ENCODE measurements at places on chromosomes 7 and 10. TPM values are rescaled to one million over a fixed set of nuclear protein-coding genes. Genes with fewer than 3 reads are reported as not detected.

- H3K4me3 ChIP-seq: no peak overlapping the region
- no peak overlapping the region for H3K27ac ChIP-seq
- DNase-seq: no peak
- H3K36me3 ChIP-seq: no peaks in the 10 kb centered on the region
- no peaks in the 10 kb centered on the region for H3K27me3 ChIP-seq
Measured at GRCh38 chr10:97153270-97153850, 32.4 kb downstream of the SLIT1 start.

GRCh38 chr7:17155529-17155928 lies 142.9 kb upstream of the AHR start:
- no peak overlapping the region for H3K4me3 ChIP-seq
- no peaks in the 10 kb centered on the region for H3K27me3 ChIP-seq
- peaks cover 58% of the 10 kb centered on the region for H3K4me1 ChIP-seq
- no peak overlapping the region for H3K27ac ChIP-seq
- no peak for DNase-seq

Gene MBL2
- not detected for total RNA-seq

Gene LLCFC1
- not detected for total RNA-seq

GRCh38 chr7:12716134-12716681 lies 28.8 kb downstream of the ARL4A start:
- no peak overlapping the region for H3K4me3 ChIP-seq
- H3K27ac ChIP-seq: peak overlapping the region; percentile 81
- peaks cover 3% of the 10 kb centered on the region for H3K36me3 ChIP-seq
- DNase-seq: no peak
- H3K27me3 ChIP-seq: no peaks in the 10 kb centered on the region

- no peak for DNase-seq
- H3K27ac ChIP-seq: no peak overlapping the region
- H3K36me3 ChIP-seq: no peaks in the 10 kb centered on the region
- H3K27me3 ChIP-seq: no peaks in the 10 kb centered on the region
Measured at GRCh38 chr7:46880508-46881196, 701.3 kb downstream of the TNS3 start.

DNA sequence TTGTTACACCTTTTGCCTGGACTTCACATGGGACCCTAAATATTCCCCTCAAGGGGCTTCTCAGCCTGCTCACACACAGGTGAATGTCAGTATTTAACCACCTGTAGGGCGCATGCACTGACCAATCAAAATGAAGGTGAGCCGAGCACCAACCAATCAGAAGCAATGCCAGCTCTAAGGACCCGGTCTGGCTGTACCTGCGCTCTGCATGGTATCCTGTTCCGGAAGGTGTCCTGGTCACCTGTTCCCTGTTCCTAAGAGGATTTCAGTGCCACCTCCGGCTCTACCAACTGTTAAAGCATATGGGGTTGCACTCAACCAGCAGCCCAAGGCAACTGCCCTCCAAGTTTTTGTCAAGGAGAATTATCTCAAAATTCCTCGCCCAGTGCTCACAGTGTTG lies 18.4 kb upstream of the CALN1 start:
- H3K4me1 ChIP-seq: no peaks in the 10 kb centered on the region
- no peak overlapping the region for H3K27ac ChIP-seq
- no peak overlapping the region for H3K4me3 ChIP-seq
- no peaks in the 10 kb centered on the region for H3K36me3 ChIP-seq

- H3K27me3 ChIP-seq: peaks cover 60% of the 10 kb centered on the region
- H3K4me1 ChIP-seq: peaks cover 15% of the 10 kb centered on the region
- DNase-seq: no peak
- H3K27ac ChIP-seq: no peak overlapping the region
- H3K36me3 ChIP-seq: no peaks in the 10 kb centered on the region
- peak overlapping the region; percentile 73 for H3K4me3 ChIP-seq
Measured at GRCh38 chr10:95289003-95289920, 1.5 kb downstream of the PDLIM1 start.

DNA sequence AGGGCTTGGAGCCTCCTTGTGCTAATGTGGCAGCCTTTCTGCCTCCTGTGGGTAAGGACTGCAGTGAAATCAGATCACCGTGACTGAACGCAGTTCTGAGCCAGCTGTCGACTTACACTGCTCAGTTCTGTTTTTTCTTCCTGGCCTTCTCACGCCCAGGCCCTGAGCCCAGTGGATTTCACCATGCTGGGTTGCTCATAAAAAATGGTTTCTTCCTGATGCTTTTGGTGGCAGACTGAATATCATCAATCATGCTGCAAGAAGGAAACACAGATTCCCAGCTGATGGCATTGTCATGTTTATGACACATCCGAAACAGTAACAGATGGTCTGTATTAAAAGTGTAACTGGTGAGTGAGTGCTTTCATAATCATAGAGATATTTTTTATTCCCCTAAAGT lies 389.6 kb downstream of the GALNT17 start:
- no peaks in the 10 kb centered on the region for H3K36me3 ChIP-seq
- H3K4me3 ChIP-seq: no peak overlapping the region
- H3K4me1 ChIP-seq: no peaks in the 10 kb centered on the region
- H3K27ac ChIP-seq: no peak overlapping the region

Gene RBP4
- total RNA-seq: not detected

GRCh38 chr10:129655007-129655678 lies 188.1 kb downstream of the MGMT start:
- no peak overlapping the region for H3K27ac ChIP-seq
- no peak for DNase-seq
- no peaks in the 10 kb centered on the region for H3K27me3 ChIP-seq

Gene CYP2C19
- total RNA-seq: not detected

GRCh38 chr7:12788591-12788990 lies 101.2 kb downstream of the ARL4A start:
- H3K27me3 ChIP-seq: no peaks in the 10 kb centered on the region
- H3K36me3 ChIP-seq: no peaks in the 10 kb centered on the region
- H3K27ac ChIP-seq: no peak overlapping the region
- H3K4me3 ChIP-seq: no peak overlapping the region
- no peak for DNase-seq
